Upper lobe of right lung (tissue), 1 donor: ENCODE measurements at places on chromosomes 12 and 14. TPM values are rescaled to one million over a fixed set of nuclear protein-coding genes. Genes with fewer than 3 reads are reported as not detected.

- H3K36me3 ChIP-seq: no peaks in the 10 kb centered on the region
- H3K27ac ChIP-seq: no peak overlapping the region
- no peak overlapping the region for H3K4me3 ChIP-seq
- no peak for DNase-seq
- H3K27me3 ChIP-seq: peaks cover 36% of the 10 kb centered on the region
These were observed 6.4 kb upstream of the CISTR start for GRCh38 chr12:53758081-53758729.

- no peaks in the 10 kb centered on the region for H3K4me1 ChIP-seq
- H3K4me3 ChIP-seq: no peak overlapping the region
- H3K36me3 ChIP-seq: peaks cover 13% of the 10 kb centered on the region
- no peak overlapping the region for H3K27ac ChIP-seq
- DNase-seq: no peak
These were observed 183.4 kb downstream of the ESR2 start for GRCh38 chr14:64110802-64111201.

The IRAK4 gene
- total RNA-seq: 18.4 TPM

- H3K36me3 ChIP-seq: no peaks in the 10 kb centered on the region
- DNase-seq: peak; percentile 94
- H3K4me1 ChIP-seq: peaks cover 46% of the 10 kb centered on the region
- peak overlapping the region; percentile 67 for H3K4me3 ChIP-seq
These were observed 114.0 kb downstream of the PLXNC1 start for GRCh38 chr12:94262228-94263010.

The MFAP5 gene
- 2.8 TPM for total RNA-seq

DNA sequence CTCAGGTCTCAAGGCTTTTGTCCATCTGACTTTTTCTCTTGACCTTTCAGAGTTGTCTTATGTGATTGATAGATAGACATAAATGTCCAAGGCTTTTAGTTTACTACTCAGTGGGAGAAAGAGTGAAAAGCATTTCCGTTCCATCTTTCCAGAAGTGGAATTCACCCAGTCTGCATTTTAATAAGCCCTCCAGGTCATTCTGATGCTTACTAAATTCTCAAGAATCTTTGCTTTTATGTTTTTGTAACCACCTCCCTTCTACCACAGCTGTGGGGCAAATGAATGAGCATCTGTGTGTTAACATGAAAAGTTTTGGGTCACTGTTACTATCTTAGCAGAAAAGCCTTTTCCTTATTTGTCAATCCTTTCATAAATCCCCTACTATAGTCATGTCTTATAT is 251.4 kb downstream of the LRIG3 start:
- no peaks in the 10 kb centered on the region for H3K4me1 ChIP-seq
- no peak for DNase-seq
- H3K27ac ChIP-seq: no peak overlapping the region
- H3K36me3 ChIP-seq: no peaks in the 10 kb centered on the region
- no peaks in the 10 kb centered on the region for H3K27me3 ChIP-seq
- H3K4me3 ChIP-seq: no peak overlapping the region

GRCh38 chr12:104701756-104702155 is 245.0 kb downstream of the CHST11 start:
- H3K4me3 ChIP-seq: no peak overlapping the region
- H3K4me1 ChIP-seq: no peaks in the 10 kb centered on the region
- H3K27me3 ChIP-seq: no peaks in the 10 kb centered on the region
- DNase-seq: no peak
- no peak overlapping the region for H3K27ac ChIP-seq

- no peaks in the 10 kb centered on the region for H3K36me3 ChIP-seq
- no peak for DNase-seq
- H3K4me3 ChIP-seq: no peak overlapping the region
- H3K27me3 ChIP-seq: no peaks in the 10 kb centered on the region
- peaks cover 12% of the 10 kb centered on the region for H3K4me1 ChIP-seq
- no peak overlapping the region for H3K27ac ChIP-seq
These were observed 176.7 kb downstream of the PPM1H start for GRCh38 chr12:62758216-62758615.

The TMPRSS12 gene
- total RNA-seq: not detected

GRCh38 chr12:22634883-22635282 is 9.9 kb downstream of the ETNK1 start:
- no peaks in the 10 kb centered on the region for H3K36me3 ChIP-seq
- no peak for DNase-seq
- peaks cover 9% of the 10 kb centered on the region for H3K4me1 ChIP-seq
- H3K4me3 ChIP-seq: no peak overlapping the region

DNA sequence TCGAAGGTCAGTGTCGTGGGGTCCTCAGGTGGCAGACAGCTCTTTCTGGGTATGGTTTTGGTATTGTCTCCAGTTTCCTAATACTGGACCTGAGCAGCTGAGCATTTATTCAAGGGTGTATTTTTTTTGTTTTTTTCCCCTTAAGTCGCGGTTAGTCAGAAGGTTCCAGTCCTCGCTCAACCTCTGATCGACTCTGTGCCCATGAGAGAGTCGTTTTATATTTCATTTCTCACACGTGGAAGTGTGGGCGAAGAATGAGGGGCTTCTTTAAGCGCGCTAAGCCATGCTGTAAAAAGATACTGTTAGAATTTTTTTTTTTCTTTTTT is 499 bp downstream of the MIPOL1 start:
- no peaks in the 10 kb centered on the region for H3K4me1 ChIP-seq
- H3K36me3 ChIP-seq: no peaks in the 10 kb centered on the region
- no peaks in the 10 kb centered on the region for H3K27me3 ChIP-seq
- DNase-seq: no peak

The ACADS gene
- total RNA-seq: 20.9 TPM

DNA sequence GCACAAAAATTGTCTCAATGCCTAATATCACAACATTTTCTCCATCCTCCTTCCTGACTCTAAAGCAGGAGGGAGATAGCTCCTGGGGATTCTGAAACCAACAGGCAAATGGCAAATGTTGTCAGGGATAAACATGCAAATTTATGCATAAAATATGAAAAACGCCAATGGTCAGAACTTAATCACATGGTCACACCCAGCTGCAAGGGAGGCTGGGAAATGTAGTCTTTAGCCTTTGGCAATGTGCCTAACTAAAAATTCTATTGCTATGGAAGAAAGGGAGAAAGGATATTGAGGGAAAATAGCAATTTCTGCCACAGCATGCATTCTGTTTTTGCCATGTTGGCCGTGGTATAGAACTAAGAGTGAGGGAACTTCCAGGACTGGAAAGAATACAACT is 11.7 kb upstream of the OASL start:
- no peaks in the 10 kb centered on the region for H3K27me3 ChIP-seq
- no peaks in the 10 kb centered on the region for H3K4me1 ChIP-seq
- no peak for DNase-seq
- no peaks in the 10 kb centered on the region for H3K36me3 ChIP-seq

DNA sequence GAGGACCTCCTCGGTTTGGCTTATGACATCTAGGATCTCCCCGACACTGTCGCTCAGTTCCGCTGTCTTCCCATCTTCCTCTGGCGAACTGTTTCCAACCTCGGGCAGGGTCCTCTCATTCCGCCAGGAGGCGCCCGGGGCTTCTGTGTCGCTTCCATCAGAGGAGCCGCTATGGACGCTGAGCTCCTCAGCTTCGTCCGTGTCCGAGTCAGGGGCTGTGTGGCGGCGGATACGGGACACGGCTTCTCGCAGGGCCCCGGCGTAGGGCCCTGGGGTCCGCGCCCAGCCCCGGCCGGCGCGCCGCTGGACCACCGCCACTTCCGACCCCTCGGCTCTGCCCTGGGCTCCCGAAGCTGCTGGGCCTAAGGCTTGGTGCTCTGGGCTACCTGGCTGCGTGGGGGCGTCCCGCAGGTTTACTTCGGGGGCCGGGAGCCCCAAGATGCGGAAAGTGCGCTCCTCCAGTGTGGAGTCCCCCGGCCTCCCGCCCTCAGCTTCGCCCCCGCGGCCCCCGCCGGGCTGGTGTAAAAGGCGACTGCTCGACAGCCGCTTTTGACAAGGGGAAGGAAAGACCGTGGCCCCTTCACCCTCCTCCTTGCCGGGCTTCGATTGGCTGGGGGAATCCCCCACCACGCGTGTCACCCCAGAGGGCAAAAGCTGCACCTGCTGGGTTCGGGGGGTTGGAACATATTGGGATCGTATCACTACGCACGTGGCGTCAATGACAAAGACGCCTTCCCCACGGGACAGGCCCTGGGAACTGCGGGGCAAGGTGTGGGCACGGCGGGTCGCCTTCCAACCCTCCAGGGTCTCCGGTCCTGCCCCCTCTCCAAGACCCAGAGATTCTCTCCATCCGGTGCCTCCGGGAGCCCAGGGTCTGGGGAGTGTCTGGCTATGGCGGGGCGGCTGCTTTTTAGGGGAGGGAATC is 2.1 kb downstream of the DDN start:
- peak; percentile 89 for DNase-seq
- peaks cover 47% of the 10 kb centered on the region for H3K27me3 ChIP-seq
- H3K4me1 ChIP-seq: peaks cover 36% of the 10 kb centered on the region
- no peak overlapping the region for H3K27ac ChIP-seq
- H3K4me3 ChIP-seq: peak overlapping the region; percentile 37

The ACTR6 gene
- 25.2 TPM for total RNA-seq

DNA sequence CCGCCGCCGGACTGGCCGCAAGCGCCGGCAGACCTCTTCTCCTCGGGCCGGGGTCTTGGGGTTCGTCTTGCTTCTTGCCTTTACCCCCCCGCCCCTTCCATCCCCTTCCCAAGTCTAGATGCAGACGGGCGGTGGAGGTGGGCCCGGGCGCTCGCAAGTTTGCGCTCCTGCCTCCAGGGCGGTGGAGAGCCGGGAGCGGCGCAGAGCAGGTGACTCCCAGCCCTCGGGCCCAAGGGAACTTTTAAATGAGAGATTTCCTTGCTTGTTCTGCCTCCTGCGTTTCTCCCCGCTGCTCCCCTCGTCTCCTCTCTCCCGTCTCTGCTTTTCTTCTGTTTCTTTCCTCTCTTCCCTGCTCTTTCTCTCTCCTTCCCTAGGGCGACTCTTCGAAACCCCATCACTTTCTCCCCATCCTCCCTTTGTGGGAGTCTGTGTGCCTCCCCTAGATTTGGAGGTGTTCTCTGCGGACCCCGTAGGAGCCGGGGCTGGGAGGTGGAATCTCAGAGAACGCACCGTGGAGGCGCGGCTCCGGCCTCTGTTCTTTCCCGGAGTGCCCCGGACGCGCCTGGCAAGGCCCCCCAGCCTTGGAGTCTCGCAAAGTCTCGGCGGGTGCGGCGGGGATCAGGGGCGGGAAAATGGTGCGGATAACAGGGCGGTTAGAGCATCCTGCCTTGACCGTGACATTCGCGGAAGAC is 114.7 kb upstream of the MYL2 start:
- DNase-seq: no peak
- no peak overlapping the region for H3K4me3 ChIP-seq
- no peaks in the 10 kb centered on the region for H3K36me3 ChIP-seq
- peaks cover 80% of the 10 kb centered on the region for H3K27me3 ChIP-seq
- peaks cover 5% of the 10 kb centered on the region for H3K4me1 ChIP-seq

The PRPH gene
- total RNA-seq: not detected

The KLHDC1 gene
- total RNA-seq: 7.6 TPM

The PPP4R4 gene
- 2.2 TPM for total RNA-seq

The WIF1 gene
- total RNA-seq: 171 TPM

DNA sequence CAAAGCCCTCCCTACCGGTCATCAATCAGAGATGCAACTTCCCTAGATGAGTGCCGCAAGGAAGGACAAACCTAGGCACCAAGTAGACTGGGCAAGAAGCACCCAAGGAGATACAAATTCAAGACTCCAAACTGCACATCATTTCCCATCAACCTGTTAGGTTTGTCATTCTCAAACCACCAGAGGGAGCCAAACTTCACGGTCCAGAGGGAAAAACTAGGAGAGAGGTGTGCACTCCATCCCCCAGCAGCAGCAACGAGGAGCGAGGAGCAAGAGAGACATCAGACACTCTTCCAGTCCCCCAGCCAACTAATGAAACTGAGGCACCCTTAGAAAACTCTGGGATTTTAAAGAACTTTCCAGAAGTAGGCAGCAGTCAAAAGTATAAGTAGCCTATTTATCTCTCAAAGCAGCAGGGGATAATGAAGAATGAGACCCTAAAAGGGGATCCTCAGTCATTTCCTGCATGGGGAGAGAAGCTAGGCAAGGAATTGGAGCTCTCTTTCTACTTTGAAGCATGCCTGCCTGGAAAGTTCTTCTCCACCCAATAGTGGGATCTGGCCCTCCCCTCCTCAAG is 37.0 kb upstream of the NT5DC3 start:
- no peak overlapping the region for H3K27ac ChIP-seq
- DNase-seq: no peak
- H3K27me3 ChIP-seq: no peaks in the 10 kb centered on the region
- no peak overlapping the region for H3K4me3 ChIP-seq
- H3K36me3 ChIP-seq: no peaks in the 10 kb centered on the region
- no peaks in the 10 kb centered on the region for H3K4me1 ChIP-seq

The GPR33 gene
- total RNA-seq: not detected

The KRT82 gene
- not detected for total RNA-seq

DNA sequence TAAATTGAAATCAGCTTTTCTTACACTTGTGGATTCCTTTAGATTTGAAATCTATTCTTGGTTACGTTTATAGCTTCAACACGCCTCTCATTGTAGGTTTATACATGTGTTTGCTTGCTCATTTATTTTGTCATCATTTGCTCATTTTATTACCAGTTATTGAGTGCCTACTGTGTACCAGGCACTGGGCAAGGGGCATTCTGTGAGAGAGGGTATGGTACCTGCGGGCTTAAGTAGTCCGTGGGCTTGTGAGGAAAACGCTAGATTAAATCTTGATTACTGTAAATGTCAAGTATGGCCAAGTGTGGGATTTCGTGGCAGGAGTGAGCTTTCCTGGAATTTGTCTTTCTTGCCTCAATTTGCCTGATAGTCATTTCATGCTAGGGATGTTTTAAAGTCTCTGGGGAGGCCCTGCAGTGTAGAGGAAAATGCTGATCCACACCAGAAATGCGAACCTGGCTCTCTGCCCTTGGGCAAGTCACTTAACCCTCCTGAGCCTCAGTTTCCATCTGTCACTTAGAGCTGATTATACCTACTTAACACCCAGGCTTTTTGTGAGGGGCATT is 92.7 kb downstream of the CACNA1C start:
- no peaks in the 10 kb centered on the region for H3K27me3 ChIP-seq
- DNase-seq: no peak
- H3K4me1 ChIP-seq: no peaks in the 10 kb centered on the region

- H3K4me3 ChIP-seq: no peak overlapping the region
- no peaks in the 10 kb centered on the region for H3K27me3 ChIP-seq
- no peak for DNase-seq
- H3K4me1 ChIP-seq: peaks cover 65% of the 10 kb centered on the region
- H3K27ac ChIP-seq: peak overlapping the region; percentile 93
- H3K36me3 ChIP-seq: no peaks in the 10 kb centered on the region
These were observed 46.2 kb downstream of the KDM2B start for GRCh38 chr12:121534495-121535148.
